ENCODE measurements at places on chromosomes 6 and 20. TPM values are rescaled to one million over a fixed set of nuclear protein-coding genes. Genes with fewer than 3 reads are reported as not detected.

DNA sequence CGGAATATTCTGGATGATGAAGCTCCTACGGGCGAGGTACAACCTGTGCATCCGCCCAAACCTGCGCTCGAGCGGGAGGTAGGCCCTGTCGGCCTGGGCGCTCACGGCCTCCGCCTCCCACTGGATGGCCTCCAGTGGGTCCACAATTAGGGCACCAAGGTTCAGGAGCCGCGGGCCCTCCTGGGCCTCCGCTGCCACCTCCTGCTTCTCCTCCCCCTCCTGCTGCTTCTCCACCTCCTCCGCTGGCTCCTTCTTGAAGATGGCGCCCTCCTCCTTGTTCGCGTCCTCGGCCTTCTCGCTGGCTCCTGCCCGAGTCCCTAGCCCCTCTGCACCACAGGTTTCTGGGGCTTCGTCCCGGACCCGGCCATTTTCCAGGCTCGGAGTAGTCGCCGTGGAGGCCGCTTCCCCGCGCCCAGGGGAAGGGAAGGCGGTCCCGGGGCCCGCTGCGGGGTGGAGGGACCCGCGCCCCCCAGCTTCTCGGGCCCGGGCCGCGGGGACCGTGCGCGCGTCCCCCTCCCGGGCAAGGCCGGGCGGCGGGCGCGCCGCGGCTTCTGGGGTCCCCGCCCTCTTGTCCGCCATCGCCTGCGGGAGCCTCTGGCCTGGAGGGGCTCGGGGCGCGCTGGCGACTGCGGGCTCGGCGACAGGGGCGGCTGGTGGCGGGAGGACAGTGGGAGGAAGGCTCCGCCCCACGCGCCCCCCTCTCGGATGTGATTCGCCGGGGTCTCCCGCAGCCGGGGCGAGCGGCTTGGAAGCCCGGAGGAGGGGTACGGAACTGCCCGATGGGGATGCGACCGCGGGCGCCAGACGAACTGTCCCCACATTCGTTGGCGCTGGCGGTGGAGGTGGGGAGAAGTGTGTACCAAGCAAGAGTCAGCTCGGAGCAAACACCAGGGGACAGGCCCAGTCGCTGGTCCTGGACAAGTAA lies 17.6 kb downstream of the PLAGL2 start:
- peak; percentile 50 for DNase-seq

DNA sequence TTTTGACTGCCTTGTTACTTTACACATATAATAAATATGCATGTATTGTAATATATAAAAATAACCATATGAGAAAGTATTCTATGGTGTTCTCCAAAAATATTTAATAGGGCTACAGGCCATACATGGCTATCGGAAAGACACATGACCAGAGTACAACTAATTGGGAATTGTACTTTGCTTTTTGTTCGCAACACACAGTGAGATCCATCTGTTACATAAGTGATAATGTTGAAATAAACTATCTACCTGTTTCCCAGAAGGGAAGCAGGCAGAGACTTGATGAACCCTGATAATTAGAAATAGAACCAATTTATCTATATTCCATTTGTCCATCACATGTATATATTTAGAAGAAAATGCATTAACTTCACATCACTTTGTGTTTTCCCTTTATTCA lies 344.0 kb upstream of the PLCB4 start:
- DNase-seq: no peak

DNA sequence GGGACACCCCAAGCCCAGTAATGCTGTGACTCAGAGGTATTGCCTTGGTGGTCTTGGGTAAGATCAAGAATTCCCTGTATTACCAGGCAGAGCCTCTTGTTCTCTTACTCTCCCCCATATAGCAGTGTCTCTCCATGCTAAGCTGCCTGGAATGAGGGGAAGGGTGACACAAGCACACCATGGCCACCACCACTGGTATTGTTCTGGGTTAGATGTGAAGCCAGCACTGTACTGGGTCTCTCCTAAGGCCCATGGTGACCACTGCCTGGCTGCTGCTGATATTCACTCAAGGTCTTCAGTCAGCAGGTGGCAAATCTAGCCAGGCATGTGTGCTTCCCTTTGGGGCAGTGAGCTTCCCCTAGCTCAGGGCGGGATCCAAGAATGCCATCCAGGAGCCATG lies 36.5 kb downstream of the TAF11 start:
- DNase-seq: no peak

DNA sequence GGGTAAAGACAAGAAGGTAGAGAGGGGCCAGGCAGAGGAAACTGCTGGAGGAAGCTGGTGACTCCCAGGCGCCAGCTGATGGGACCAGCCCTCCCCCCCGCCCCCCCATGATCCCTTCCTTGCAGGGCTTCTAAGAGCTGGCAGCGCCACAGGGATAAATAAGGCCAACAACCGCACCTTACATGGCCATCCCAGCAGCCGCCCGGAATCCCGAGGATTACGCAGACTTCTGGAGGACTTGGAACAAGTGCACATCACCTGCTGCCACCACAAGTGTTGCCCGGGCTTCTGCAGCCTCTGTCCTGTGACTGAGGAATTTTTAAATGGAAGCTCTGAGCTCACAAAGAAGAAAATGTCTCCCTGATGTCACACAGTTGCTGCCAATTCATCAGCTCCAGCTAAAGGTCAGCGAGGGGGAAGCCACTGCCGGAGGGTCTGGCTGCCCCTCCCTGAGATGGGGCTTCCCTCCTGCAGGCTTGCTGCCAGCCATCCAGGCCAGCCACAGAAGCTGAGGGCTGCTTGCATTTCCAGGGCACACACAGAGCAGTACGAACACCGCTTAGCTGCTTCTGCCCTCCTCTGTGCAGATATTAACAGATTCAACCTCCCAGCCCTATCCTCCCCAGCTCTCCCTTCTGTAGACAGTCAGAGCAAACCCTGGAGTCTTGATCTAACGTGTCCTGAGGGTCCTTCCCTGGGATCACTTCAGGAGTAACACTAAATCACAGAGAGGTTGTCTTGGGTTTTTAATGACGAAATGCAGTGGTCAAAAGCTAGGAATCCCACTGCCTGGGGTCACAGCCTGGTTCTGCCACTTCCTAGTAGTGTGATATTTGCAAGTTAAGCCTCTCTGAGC lies 38.6 kb upstream of the PIM1 start:
- no peak for DNase-seq

DNA sequence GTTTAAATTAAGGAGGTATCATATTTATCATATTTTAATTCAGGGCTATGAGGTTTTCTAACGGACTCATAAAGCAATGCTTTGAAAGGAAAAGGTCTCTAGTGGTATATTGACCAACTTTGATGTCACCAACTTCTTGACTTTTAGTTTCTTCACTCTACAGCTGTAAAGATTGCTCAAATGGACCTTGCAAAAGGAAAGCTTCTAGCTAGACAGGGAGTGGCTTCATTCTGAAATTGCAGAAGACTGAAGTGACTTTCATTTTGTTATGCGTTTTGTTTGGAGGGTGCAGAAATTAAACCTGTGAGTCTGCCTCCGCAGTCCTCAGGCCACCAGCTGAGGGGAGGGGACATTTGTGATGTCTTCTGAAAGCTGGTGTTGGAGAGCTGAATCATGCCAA lies 95.7 kb downstream of the SLC24A3 start:
- no peak for DNase-seq

CDKN1A gene
- polyA plus RNA-seq: 15.0 TPM

LAMP5 gene
- 6.1 TPM for polyA plus RNA-seq

CDK19 gene
- 42.8 TPM for polyA plus RNA-seq

PROKR2 gene
- not detected for polyA plus RNA-seq
